ENCODE measurements at places on chromosomes 11 and 22.

DNA sequence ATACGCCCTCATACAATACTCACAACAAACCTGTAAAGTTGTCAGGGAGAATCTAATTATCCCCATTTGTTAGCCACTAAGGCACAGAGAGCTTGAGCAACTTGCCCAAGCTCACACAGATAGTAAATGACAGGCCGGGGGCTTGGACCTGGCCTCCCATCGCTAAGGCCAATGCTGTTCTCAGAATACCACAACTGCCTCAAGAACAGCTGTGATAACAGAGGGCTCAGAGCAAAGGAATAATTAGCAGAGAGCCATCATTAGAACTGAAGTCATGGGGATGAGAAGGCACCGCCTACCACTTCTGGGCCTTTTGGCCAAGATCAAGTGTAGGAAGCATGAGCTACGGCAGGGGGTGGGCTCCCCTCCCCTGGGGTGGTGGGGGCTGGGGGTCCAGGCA is 98.6 kb downstream of the FEZ1 start:
- no peak for DNase-seq

- DNase-seq = no peak
Measured at GRCh38 chr11:62142921-62143320, 19.1 kb downstream of the INCENP start.

- no peak for DNase-seq
Measured at GRCh38 chr11:67435031-67435726, 2.3 kb downstream of the PTPRCAP start.

DNA sequence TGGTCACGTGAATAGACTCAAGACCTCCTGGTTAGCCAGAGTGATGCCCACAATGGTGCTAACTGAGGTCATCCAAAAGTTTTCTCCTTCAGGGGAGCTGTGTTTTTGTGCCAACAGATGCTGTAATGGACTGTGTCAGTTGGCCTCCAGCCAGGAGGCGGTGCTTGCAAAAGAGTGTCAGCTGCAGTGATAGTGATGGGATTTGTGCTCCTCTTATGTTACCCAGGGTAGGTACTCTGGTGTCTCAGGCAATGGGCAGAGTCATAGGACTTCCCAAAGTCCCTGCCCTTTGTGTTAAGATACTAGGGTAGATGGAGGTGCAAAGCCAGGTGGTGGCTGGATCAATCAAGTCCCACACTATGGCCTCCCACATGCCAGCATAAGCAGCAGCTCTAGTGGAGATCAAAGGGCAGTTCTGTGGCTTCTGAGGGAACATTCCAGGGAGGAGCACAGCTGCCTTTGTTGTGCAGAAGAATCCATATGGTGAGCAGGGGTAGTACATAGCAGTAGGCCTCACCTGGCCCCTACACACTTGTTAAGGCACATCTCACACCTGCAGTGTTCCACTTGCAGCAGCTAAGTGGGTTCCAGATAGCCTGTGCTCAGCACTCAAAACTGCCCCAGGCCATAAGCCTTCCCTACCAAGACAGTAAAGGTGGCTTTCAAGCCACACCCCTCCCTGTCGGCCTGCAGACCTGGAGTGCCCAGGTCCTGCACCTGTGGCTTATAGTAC is 9.4 kb upstream of the FANCF start:
- DNase-seq = no peak

Data from non-pigmented ciliary epithelial cell (primary cell).